ENCODE measurements at places on chromosomes 16 and 17. TPM values are rescaled to one million over a fixed set of nuclear protein-coding genes. Genes with fewer than 3 reads are reported as not detected.

The C1QTNF8 gene
- total RNA-seq, result not detected

The OR3A1 gene
- 0.53 TPM for total RNA-seq

The GAS7 gene
- 3.8 TPM for total RNA-seq

The FNDC8 gene
- not detected for total RNA-seq

DNA sequence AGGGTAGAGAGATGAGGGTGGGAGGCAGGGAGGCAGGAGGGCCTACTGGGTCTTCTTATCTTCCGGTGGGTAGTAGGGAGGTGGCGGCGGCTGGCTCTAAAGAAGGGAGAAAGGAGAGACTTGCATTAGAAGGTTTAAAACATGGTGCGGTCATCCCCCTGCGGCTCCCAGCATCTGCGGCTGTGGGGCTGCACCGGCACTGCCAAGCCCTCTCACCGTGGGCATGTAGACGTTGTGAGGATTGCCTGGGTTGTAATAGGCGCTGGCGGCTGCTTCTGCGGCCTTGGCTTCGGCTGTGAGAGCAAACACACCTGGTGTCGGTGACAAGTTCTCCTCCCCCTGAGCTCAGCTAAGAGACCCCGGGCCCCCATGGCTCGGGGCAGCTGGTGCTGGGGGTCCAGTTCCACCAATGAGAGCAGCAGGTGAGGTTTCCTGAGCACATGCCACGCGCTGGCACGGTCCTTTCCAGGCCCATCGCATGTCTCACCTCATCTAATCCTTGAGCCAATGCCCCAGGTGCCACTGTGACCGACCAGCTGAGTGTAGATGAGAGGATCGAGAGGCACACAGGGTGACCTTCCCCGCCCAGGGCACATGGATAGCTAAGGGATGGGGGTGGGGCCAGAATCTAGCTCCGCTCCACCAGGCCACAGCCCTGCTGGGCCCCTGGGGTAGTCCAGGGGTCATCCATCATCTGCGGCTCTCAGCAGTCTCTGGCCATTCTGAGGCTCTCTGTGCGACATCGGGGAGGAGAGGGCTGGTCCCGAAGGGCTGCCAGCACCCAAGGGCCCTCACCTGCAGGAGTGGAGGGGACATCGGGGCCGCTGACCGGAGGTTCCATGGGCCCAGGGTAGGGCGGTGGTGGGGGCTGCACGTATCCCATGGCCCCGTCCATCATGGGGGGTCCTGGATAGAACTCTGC lies 2.7 kb upstream of the UNC13D start:
- H3K36me3 ChIP-seq, result peaks cover 15% of the 10 kb centered on the region
- H3K27me3 ChIP-seq, result no peaks in the 10 kb centered on the region
- DNase-seq, result no peak
- peaks cover 18% of the 10 kb centered on the region for H3K4me1 ChIP-seq
- no peak overlapping the region for H3K27ac ChIP-seq
- H3K4me3 ChIP-seq, result no peak overlapping the region

DNA sequence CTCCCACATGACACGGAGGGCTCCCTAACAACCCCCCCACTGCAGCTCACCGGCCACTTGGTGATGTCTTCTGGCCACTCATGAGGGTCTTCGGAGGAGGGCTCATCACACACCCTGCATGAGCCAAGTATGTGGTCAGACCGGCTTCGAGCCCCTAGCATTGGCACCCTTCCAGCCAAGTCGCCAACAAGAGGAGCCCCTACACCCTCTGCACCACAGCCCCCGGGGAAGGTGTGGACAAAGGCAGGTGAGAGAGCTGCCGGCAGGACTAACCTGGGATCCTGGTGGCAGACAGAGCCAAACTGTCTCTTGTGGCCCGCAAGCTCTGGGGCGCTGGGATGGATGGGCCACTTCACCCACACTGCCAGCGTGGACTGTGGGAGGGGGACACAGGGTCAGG lies 6.5 kb downstream of the SNRNP25 start:
- no peaks in the 10 kb centered on the region for H3K4me1 ChIP-seq
- H3K27me3 ChIP-seq, result peaks cover 12% of the 10 kb centered on the region
- peaks cover 14% of the 10 kb centered on the region for H3K36me3 ChIP-seq
- H3K4me3 ChIP-seq, result no peak overlapping the region
- no peak for DNase-seq

DNA sequence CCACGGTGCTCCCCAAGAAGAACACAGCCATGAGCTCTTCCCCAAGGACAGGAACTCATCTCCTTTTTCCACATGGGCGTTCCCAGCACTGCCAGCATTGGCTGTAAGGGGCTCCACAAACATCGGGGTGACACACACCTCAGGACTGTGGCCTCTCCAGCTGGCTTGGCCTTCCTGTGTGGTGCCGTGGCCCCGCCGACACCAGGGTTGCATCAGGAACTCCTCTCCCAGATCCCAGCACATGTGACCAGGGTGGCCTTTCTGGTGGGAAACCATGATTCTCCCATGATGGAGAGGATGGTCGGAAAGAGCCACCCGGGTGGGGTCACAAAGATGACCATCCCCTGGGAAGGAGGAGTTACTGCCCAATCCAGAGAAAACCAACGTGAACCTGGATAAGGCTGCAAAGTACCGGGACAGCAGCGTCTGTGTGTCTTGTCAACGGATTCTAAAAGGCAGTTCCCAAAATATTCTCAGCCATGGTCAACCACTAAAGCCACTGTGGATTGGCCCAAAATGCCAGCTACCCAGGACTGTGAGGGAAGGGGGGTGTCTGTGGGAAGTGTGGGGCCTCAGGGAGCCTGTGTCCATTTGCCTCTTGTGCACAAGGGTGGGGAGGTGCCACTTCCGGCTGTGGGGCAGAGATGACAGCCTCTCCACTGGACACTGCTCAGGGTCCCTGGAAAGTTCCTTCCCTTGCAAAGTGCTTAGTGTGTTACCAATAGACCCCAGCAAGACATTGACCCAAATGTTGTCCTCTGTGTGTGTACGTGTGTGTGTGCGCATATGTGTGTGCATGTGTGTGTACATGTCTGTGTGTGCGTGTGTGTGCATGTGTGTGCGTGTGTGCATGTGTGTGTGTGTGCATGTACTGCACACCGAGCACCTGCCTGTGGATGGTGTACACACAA lies 78.0 kb upstream of the CBX4 start:
- H3K27me3 ChIP-seq, result peaks cover 68% of the 10 kb centered on the region
- H3K36me3 ChIP-seq, result no peaks in the 10 kb centered on the region
- DNase-seq, result no peak
- H3K4me1 ChIP-seq, result no peaks in the 10 kb centered on the region

DNA sequence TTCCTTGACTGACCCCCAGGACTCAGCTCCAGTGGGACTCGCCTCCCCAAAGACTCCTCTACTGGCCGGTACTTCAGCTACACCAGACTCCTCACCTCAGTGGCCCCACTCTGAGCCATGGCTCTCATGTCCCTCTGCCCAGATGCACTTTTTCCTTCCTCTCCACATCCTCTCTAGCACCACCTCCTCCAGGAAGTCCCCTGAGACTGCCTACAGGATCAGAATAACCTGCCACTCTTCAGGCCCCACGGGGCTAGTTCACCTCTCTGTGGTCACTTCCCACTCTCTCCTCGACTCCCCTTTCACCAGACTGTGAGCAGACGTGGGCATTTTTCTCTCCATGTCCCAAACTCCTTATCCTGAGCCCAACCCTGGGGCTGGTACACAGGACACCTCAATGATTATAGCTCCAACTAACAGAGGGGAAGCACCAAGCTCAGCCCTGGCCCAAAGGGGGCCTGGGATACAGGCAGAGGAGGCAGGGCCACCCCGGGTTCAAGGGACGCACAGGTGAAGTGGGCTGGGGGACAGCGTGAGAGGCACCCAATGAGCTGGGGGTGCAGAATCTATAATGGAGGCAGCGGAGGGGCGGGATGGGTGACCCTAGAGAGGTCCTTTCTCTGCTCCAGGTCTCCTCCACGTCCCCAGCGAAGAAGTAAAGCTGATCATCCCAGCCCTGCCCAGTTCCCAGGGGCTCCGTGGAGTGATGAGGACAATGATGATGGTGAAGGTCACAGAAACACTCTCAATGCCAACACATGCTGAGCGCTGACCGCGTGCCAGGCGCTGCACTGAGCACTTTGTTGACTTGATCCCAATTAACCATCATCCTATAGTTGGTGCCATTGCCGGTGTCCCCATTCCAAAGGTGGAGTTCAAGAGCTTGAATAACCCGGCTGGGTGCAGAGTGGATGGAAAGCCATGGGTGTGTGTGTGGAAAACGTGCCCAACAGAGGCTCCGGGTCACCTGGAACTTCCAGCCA lies 3.9 kb downstream of the TRPV3 start:
- DNase-seq, result no peak
- H3K4me3 ChIP-seq, result no peak overlapping the region
- peaks cover 52% of the 10 kb centered on the region for H3K27me3 ChIP-seq
- no peaks in the 10 kb centered on the region for H3K4me1 ChIP-seq
- no peak overlapping the region for H3K27ac ChIP-seq
- no peaks in the 10 kb centered on the region for H3K36me3 ChIP-seq
